ENCODE measurements at places on chromosomes 4 and X.
A peak's percentile ranks its signal among the peaks of the same experiment; 100 is the strongest.

DNA sequence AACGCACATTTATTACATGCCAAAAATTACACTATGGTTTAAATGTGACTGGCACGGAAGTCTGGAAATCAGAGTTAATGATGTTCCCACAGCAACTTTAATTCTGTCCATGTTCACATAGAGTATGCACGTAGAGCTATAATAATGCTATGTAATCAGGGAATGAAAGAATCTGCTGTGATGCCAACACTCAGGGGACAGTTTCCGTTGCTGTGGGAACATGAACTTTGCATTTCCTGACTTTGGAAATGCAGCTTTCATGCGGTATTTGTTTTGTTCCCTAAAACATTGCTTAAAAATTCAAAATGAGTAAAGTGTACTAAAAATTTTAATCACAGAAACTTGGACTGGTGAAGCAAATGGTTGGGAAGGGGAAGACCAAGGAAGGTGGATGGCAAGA is 65.7 kb downstream of the MAGEA1 start:
- no peak for DNase-seq

- DNase-seq: no peak
Observed at GRCh38 chrX:15167826-15168225, 102.1 kb downstream of the ASB9 start.

GRCh38 chr4:145618932-145619638 is at the start of gene MMAA:
Gene MMAA (plus strand): TSS chr4:145619385. CDS start chr4:145639140, 19,755 bp downstream.
- peak; percentile 67 for DNase-seq

DNA sequence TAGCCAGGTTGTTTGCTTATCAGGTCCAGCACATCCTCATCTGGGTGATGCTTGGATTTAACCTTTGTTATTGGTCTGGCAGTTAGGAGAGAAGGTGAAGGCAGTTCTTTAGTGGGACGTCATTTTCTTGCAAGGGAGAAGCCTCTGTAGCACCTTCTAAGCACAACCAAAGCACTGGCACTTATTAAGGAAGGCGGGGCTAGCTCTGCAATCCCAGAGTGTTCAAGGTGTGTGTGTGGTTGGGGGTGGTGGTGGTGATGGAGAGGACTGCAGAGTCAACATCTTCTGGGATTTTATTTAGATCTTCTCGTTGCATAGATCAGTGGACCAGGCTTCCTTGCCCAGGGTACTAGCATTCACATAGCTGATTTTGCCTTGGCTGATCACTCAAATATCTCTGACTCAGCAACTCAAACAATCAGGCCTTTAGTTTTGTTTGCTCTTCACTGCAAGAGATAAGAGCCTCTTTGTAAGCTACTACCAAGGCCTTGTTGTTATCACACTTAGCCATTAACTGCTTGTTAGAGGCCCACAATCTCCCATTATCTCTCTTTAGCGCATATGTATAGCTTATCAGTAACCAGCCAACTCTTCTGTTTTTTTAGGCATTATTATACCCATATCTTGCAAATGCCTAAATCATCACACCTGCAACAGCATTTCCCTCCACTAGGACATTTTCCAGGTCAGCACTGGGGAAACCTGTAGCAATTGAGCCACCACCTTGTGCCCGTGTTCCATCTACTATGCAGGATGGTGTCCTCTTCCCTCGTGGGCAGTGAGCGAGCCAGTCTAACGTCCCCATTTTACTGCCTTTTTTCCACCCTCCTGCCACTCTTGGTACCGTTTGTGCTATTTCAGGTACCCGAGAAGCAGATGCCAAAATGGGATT is 36.5 kb upstream of the LINC00632 start:
- DNase-seq: no peak

- peak; percentile 97 for DNase-seq
Observed at GRCh38 chr4:123555233-123555806, 158.7 kb downstream of the SPRY1 start.

DNA sequence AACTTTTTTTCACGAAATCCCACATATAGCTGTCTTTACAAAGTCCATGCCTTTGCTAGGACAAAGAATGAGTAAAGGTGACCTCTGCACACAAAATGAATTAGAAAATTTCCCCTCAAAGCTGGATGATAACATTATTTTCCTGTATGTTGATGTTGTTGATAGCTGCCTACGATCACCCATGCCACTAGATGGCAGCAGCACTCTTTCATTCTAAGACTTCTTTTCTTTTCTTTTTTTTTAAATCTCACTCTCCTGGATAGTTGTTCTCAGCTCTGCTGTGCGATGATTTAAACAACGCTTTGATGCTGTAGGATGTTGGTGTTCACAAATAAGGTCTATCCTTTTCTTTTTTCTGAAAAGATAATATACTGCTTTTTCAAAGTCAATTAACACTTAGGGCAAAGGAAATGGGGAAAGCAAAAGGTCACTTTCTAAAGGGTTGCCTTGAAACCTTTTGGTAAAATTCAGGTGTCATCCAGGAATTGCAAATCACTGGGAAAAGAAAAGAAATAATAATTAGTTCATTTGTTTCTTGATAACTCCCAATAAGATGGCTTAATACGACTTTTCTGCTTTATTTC is 266.8 kb downstream of the C4orf33 start:
- DNase-seq: peak; percentile 50

- no peak for DNase-seq
Observed at GRCh38 chrX:154648931-154649330, 4.4 kb downstream of the CTAG2 start.

DNA sequence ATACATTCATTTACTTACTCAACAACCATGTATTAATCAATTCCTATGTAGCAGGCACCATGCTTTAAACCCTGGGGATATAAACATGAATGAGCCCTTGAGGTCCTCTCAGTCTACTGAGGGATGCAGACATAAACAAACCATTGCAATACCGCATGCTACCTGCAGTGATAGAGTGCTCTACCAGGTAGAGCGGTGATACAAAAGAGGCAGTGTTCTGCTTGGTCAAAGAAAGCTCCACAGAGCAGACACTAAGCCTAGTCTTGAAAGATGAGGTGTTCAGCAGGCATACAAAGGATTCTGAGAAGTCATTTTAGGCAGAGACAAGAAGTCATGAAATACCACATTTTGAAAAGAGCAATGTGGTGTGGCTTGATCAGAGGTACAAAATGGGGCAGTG is 26.9 kb upstream of the AMOT start:
- no peak for DNase-seq

GRCh38 chr4:5086535-5086934 is 35.3 kb downstream of the STK32B start:
- DNase-seq: no peak

- DNase-seq: no peak
Observed at GRCh38 chr4:1592068-1592708, 91.9 kb downstream of the FAM53A start.

DNA sequence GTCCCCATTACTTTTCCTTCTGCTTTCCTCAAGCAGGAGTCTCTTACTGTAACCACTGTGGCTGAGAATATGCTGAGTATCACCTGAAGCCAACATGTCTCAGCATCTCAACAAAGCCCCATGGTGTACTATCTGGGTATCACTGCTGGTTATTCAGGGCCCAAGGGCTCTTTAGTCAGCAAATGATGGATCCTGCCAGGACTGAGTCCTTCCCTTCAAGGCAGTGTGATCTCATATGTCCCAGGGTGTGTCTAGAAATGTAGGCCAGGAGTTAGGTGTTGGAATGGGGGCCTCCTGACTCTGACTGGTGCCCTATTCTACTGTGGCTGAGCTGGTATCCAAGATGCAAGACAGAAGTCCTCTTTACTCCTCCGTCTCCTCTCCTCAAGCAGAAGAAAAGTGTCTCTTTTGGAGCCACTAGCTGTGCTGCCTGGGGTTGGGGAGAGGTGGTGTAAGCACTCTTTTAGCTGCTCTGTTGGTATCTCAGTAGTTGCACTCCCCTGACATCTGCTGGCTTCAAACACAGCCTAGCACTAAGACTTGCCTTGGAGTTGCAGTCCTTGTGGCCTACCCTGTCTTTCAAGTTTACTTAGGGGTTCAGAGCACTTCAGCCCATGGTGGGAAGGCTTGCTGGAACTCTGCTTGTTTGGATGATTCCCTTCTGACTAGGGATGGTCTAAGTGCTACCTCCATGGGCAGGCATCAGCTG is 28.6 kb downstream of the OCIAD2 start:
- DNase-seq: no peak

- no peak for DNase-seq
Observed at GRCh38 chr4:76233967-76234678, 17.4 kb upstream of the FAM47E start.

GRCh38 chr4:105555409-105555808 is 3.0 kb downstream of the ARHGEF38 start:
- no peak for DNase-seq

GRCh38 chrX:53440621-53441517 is 6.7 kb upstream of the HSD17B10 start:
- DNase-seq: no peak

- DNase-seq: no peak
Observed at GRCh38 chr4:81606801-81607501, 135.2 kb upstream of the RASGEF1B start.

DNA sequence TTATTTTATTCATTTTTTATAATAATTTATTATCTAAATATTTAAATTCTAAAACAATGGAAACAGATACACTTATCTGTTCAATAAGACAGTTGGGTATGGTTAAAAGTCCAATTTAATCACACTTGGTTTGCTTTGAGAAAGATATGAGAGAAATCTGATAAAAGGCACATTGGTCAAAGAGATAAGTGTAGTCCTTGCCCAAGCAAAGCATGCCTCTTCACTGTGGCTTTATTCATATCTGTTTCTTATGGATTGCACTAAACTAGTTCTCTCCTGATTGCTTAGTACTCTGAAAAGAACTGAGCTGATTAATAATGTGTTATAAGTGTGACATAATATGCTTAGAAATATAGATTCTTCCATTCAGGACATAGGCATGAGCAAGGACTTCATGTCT is 39.8 kb downstream of the CXCL1 start:
- no peak for DNase-seq

DNA sequence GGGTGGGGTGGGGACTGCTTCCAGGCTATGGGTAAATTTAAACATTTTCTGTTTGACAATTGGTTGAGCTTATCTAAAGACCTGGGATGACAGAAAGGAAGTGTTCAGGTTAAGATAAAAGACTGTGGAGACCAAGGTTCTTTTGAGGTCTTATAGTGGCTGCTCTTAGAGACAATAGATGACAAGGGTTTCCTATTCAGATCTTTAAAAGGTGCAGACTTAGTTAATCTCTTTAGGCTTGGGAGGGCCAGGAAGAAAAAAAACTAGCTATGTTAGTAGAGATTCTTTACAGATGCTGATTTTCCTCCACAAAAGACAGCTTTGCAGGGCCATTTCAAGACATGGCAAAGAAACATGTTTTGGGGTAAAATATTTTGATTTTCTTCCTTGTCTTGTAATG is 972.5 kb downstream of the CCSER1 start:
- DNase-seq: no peak

- DNase-seq: no peak
Observed at GRCh38 chrX:81195712-81196111, 6.0 kb downstream of the HMGN5 start.

DNA sequence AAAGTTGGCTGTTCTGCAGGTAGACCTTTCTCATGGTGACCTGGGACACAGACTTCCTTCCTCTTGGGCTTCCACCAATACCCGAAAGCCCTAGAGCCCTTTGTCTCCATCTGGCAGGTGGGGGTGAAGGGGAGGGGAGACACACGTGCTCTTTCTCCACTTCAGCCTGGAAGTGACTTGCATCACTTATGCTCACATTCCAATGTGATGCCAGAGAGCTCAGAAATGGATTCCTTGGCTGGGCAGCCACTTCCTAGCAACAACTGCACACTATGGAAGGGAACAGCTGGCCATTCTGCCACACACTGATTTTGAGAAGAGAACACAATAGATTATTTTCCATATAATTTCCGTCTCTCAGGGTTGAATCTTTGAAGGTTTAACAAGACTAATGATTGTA is 36.3 kb downstream of the C4orf51 start:
- DNase-seq: no peak

GRCh38 chr4:61397174-61397573 is 197.0 kb downstream of the ADGRL3 start:
- no peak for DNase-seq

DNA sequence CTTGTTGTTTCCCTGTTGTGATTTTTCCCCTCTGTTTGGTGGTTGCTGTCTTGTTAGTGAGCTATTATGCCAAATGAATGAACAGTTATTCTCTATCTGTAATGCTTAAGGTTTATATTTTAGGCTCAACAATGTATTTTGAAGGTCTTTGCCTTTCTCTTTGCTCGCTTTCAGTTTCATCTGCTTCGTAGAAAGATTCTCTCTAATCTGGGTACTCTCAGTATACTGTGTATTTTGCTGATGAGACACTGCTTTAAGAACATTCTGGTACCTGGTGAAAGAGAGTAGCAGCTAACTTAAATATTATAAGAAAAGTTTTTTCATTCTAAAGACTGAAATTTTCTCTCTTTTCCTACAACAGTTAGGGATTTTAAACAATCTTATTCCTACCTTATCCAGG is 1274.7 kb upstream of the PABPC4L start:
- DNase-seq: no peak

GRCh38 chr4:86557526-86557925 is 36.6 kb upstream of the PTPN13 start:
- no peak for DNase-seq

GRCh38 chr4:145755802-145756201 is 75.9 kb downstream of the C4orf51 start:
- DNase-seq: no peak

DNA sequence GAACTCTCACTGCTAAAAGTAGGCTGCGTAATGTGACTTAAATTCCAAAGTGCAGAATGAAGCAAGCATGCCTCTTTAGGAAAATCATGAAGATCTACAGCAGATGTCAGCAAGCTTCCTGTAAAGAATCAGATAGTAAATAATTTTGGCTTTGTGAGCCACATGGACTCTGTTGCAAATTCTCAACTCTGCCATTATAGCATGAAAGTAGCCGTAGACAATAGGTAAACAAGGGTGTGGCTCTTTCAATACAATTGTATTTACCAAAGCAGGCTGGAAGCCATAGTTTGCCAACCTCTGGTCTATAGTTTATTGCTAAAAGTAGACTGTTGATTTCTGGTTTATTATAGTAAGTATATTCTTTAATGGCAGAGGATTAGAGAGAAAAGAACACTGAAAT is 80.3 kb upstream of the FAM9B start:
- no peak for DNase-seq

- no peak for DNase-seq
Observed at GRCh38 chr4:139736274-139736660, 70.6 kb downstream of the MGST2 start.

DNA sequence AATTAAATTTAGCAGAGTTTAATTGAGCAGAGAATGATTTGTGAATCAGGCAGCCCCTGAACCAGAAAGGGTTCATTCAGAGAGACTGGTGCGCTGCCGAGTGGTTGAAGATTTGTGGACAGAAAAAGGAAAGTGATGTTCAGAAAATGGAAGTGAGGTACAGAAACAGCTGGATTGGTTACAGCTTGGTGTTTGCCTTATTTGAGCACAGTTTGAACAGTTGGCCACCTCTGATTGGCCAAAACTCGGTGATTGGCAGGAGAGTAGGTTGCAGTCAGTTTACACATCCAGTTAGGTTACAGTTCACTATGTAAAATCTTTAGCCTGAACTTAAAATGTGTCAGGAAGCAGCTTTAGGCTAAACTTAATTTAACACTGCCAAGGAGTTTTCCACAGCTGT is 14.9 kb downstream of the MID1IP1 start:
- no peak for DNase-seq

- peak; percentile 18 for DNase-seq
Observed at GRCh38 chrX:45400027-45400779, 199.5 kb upstream of the DIPK2B start.
